Mucosa of gallbladder (tissue), 1 donor: ENCODE measurements at places on chromosomes 2 and 18. TPM values are rescaled to one million over a fixed set of nuclear protein-coding genes. Genes with fewer than 3 reads are reported as not detected.
A peak's percentile ranks its signal among the peaks of the same experiment; 100 is the strongest.

DNA sequence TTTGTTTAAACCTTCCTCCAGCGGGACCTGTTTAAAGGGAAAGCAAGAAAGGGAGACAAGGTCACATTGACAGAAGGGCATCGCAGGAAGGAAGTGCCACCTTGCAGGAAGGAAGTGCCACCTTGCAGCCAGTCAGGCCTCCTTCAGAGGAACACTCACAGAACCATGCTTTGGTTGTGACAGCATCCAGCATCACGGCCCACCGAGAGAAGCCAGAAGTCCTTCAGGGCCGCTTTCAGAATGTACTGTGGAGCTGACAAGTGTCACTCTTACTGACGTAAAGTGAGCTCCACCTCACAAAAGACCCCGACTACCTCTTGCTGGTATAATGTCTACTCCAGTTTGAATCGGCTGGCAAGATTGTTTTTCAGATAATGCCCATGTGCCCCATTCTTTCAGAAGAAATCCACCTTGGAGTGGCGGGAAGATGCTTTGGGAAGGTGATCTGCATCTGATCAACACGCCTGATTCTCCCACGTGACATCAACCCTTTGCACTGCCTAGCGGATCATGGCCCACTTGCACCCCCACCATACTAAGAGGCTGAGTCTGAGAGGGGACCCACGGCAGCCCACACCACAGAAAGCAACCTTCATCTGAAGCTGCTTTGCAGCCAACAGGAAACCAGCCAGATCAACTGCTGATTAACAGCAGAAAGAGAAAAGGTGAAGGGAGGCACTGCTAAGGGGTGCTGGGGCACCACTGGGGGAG is 99.8 kb downstream of the UXS1 start:
- DNase-seq: no peak

GRCh38 chr2:238587776-238588660 is 161.3 kb downstream of the ASB1 start:
- no peak for DNase-seq

DNA sequence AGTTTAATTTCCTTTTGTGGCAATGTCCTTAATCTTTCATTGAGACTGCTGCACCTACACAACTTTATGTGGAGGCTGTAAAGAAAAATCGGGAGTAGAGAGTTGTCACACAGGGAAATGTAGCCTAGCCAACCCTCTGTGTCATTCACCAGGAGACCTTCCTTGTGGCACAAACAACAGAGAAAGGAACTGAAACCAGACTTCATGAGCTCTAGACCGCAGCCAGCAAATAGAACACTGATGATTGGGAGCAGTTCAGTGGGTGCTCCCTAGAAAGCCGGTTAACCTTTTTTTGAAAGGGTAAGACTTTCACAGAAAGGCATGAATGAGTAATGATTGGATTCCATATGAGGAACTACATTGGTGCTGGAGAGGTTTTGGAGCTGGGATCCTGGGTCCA is 1752.4 kb upstream of the CELF4 start:
- peak; percentile 17 for DNase-seq

Gene AMER3
- 0.03 TPM for total RNA-seq

Gene RFX8
- 0.29 TPM for total RNA-seq

- DNase-seq: no peak
These were observed 326.8 kb downstream of the DYSF start for GRCh38 chr2:71780162-71780561.

DNA sequence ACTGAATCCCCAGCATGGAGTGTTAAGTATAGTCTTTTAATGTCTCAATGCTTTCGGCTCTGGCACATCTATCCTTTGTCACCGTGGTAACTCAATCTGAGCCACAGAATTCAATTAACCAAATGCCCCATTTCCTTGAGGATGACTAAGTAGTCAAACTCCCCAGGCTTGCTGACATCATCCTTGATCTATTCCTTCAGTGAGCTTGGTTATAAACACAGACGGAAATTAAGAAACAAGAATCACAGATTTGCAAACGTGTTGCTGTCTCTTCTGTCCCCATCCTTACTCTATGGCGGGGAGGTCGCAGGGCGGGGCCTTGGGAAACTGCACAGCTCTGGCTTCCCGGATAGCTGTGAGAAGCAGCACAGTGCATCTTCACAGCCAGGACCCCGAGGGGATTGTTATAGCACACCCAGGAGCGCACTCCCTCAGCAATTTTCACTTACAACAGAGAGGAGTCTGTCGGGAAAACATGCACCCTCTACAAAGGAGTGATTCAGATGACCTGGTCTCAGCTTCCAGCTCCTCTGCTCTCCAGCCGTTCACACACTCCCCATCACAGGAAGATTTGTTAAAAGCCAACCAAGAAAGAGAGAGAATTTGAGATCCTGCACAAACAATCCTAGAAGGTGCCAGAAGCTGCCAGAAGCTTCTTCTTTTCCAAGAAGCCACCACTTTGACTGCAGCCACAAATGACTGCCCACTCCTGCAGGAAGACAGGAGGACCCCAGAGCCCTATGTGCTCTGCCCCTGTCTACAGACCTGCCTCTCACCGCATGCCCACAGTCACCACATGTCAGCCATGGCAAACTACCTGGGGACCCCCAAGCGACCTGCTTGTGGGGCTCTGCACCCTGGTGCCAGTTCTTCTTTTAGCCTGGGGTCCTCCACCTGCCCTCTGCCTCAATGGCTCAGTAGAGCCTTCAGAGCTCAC is 44.9 kb upstream of the YWHAQ start:
- no peak for DNase-seq

GRCh38 chr2:203532957-203533658 is 2.0 kb downstream of the RAPH1 start:
- no peak for DNase-seq

GRCh38 chr2:192437653-192438052 is 242.9 kb upstream of the TMEFF2 start:
- DNase-seq: no peak

- no peak for DNase-seq
These were observed 10.8 kb downstream of the CHN1 start for GRCh38 chr2:174994381-174994780.

Gene AGBL5
- 27.9 TPM for total RNA-seq
